ENCODE measurements at places on chromosomes 5 and 9.

GRCh38 chr5:23389291-23390101 lies 117.9 kb upstream of the PRDM9 start:
- no peak for DNase-seq

- DNase-seq, result peak; percentile 60
These were observed 30.3 kb downstream of the FGF1 start for GRCh38 chr5:142655339-142656267.

DNA sequence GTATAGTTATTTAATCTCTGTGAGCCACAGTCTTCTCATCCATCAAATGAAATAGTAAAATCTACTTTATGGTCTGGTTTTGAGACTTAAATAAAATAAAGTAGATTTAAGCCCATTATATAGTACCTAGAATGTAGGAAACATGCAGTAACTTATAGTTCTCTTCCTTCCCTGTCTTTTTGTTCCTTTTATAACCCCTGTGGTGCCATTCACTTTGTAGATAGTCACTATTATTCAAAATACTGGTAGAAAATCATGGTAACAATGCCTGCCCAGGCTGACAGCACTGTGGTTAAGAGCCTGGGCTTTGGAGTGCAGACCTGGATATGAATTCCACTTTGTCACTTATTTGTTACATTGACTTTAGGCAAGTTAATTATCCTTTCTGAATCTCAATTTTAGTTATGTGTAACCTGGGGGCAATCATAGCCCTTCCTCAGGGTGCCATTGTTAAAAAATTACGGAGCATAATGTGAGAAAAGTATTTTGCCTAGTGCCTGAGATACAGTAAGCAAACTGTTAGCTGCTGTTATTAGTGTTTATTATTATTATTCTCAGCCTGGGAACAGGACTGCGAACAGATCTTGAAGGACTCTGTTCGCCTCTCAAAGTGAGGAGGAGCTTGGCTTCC lies 100.4 kb downstream of the RALGPS1 start:
- no peak for DNase-seq

DNA sequence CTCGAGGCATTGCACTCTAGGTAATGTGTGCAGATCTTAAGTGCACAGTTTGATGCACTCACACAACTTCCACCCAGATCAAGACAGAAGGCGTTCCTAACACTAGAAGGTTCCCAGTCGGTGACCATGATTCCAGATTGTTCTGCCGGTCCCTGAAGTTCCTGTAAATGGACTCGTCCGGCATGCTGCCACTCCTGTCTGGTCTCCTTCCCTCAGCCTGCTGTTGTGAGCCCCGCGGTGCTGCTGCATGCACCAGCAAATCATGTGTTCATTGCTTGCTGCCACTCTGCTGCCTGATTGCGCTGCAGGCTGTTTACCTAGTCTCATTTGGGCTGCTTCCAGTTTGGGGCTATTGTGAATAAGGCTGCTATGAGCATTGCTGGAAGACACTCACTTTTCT lies 11.5 kb downstream of the STKLD1 start:
- DNase-seq, result no peak

GRCh38 chr5:121251954-121252353 lies 599.7 kb upstream of the FTMT start:
- no peak for DNase-seq

- DNase-seq, result no peak
These were observed 14.1 kb downstream of the ROR2 start for GRCh38 chr9:91935805-91936514.

DNA sequence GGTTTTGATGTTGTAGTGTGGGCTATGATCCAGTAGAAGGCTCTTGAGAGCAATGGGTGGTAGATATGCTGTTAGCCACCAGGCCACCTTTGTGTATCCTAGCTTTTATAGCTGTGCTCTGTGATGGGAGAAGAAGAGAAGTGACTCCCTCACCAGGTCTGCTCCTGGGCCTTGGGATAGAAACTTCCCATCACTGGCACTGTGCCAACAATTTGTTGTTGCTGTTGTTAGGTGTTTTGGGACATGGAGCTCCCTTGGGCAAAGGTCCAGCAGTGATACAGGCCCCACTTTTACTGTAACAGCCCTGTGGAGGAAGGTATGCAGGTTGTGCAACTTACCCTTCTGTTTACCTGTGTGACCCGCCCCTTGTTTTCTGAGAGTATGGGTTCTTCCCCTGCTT lies 570.9 kb upstream of the GRIN3A start:
- no peak for DNase-seq

DNA sequence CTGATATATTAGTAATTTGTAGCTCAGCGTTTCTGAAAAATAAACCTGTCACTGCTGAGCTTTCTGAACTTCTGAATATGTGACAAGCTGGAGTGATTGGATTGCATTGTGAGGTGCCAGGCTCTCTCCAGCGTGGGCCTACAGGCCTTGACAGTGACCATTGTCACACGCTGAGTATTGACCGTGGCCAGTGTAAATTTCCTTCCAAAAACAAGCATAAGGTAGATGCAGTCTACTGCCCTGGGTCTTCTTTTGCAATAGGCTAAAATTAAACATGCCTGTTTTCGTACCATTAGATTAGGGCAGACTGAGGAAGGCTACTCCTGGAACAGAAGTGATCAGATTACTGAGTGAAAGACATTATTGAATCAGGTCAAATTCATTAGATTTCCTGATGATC lies 60.2 kb downstream of the SPEF2 start:
- no peak for DNase-seq

DNA sequence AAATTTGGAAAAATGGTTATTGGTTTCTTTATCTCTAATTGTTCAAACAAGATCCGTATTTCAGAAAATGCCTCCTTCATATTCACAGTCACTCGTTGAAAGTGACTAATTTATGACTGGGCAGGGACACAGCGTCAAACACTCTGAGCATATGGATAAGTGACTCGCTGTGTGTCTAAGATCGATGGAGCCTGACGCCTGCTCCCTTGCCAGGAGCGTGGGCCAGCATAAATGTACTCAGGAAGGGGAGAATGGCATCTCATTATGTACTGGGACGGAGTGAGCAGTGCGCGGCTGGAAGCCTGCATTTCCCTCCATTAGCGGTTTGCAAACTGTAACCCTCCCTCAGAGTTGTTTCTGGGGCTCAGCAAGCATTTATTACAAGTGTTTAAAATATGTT lies 79.8 kb upstream of the CAST start:
- no peak for DNase-seq

GRCh38 chr5:116814626-116815385 lies 240.2 kb upstream of the SEMA6A start:
- DNase-seq, result no peak

DNA sequence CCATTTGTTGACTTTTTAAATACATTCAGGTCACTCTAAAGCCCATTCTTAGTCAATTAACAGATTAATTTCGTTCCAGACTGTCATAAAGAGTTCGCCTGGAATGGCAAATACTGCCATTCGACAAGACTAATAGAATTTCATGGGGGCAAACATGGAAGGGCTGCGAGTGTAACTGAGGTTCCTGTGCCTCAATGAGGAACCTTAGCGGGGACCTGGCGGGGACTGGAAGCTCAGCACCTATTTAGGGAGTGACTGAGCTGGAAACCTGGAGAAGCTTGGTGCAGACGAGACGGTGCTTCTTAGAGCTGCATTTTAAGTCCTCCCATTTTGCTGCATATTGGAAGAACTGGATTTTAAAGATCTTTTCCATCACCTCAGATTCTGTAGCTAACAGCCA lies 3.4 kb downstream of the VCAN start:
- no peak for DNase-seq

DNA sequence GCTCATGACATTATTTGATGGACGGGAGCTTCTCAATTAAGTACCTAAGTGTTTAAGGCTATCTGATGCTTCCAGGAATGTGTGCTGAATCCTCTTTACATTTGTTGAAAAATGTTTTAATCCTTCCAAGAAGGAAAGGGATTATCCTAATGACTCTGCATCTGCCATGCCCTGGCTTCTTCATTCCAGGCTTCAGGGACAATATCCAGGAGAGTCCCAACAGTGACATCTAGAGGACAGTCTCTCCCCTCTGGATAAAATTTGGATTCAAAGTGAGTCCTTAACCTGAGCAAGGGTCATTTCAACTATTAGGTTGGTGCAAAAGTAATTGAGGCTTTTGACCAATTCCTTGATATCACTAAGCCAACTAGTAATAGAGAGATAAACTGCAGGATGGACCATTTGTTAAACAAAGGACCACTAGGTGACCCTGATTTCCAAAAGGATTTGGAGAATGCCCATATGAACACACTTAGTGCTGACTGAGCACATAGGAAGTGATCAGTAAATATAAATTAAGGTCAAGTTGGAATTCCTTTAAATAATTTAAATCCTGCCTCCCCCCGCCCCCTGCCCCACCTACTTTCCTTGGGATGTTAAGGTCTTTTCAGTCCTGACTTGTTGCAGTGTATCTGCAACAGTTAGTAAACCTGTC lies 19.1 kb downstream of the TNFSF8 start:
- no peak for DNase-seq

GRCh38 chr9:81718244-81718643 lies 28.9 kb upstream of the TLE1 start:
- no peak for DNase-seq

- DNase-seq, result no peak
These were observed 253.3 kb downstream of the EDIL3 start for GRCh38 chr5:84131372-84131771.

- no peak for DNase-seq
These were observed 142.4 kb downstream of the C9orf152 start for GRCh38 chr9:110065532-110065931.

DNA sequence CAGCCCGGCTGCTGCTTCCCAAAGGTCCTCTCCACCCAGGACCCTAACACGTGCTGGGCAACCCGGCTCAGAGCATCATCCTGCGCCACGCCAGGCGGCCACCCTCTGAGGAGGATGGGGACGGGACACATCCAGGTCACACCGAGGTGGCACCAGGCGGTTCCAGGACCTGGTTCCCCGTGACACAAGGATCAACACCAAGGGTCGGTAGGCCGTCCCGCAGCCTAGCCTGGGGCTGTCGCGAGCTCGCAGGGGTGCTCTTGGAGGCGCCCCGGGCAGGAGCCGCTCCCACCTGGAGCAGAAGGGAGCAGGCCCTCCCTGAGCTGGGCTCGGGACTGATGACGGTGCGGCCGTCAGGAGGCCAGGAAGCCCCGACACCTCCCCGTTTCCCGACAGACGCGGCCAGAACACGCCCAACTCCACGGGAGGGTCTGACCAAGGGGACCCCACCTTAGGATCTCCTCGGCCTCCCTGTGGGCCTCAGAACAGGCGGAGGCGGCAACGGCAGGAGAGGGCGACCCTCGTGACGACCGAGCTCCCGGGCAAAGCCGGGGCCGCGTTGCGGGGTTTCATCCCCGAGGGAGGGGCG lies 6.3 kb downstream of the EXD3 start:
- no peak for DNase-seq

GRCh38 chr5:78533356-78533755 lies 115.2 kb downstream of the LHFPL2 start:
- no peak for DNase-seq

DNA sequence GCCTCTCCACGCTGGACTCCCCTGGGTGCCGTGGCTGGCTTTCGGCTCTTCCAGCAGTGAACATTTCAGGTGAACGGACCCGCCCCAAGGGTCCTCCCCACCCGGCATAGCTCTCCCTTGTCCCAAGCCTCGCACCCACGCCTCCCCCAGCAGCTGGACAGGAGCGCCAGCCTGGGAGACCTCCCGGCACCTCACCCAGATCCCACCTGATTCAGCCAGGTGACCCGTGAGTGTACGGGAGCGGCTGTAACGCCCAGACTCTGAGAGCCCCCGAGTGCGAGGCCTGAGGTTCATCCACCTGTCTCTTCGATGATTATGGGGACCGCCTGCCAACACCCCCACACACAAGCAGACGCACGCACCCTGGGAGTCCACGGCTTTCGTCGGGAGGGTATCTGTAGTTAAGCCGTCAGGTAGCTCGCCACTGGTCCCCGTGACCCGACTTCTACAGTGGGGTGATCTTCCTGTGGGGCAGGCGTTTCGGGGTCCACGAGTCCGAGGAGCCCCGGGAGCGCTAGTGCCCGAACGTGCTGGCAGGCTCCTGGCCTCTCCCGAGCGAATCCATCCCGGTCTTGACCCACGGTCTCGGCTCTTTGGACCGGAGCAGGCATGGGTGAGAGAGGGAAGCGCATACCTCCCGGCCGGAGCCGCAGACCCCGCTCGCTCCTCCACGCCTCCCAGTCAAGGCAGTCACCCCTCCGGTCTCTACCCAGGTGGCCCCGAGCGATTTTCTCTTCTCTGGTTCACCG lies 14.9 kb downstream of the TRIM7 start:
- DNase-seq, result peak; percentile 42

DNA sequence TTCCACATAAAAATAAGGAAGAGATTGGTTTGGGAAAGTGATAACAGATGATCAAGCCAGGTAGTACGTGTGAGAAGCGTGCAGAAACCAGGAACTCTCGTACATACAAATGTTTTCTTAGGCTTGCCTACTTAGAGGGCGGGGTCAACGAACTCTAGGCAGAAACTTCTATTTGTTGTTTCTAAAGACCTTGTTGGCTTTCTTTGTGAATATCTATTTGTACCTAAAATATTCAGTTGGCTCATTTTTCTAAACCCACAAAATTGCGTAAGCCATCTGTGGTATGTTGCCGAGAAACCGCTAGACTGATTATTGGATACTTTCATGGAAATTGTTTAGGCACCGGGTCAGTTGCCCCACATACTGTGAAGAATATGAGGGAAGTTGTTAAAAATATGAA lies 458.5 kb downstream of the MAT2B start:
- DNase-seq, result no peak

- no peak for DNase-seq
These were observed 24.2 kb downstream of the P4HA2 start for GRCh38 chr5:132203464-132203818.

DNA sequence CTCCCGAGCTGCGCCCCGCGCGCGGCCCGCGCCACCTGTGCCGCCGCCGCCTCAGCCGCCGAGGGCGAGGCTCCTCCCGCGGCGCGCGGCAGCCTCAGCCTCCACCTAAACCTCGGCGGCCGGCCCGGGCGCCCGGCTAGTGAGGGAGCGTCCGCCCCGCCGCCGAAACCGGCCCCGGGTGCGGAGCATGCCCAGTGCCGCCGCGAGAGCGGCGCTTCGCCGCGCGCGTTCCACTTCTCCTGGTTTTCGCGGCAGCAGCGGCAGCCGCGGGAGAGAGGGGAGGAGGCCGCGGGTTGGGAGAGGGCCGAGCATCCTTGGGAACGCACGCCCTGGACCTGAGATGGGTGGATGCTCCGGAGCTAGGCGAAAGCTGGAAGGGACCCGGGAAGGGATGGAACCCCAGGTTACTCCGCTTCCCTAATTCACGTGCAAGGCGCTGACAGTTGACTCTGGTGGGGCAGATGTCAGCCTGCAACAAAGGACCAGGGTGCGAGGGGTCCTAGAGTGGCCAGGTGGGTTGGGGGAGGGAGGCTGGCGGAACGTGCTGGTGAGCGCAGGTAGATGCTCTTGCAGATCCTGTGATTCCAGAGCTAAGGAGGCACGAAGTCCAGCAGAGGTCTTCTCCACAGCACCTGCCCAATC lies at the start of gene CTNND2:
Gene CTNND2 (minus strand): TSS at position 182 of the 642 bp plus-strand sequence. CDS start 593 bp downstream, outside the sequence.
- DNase-seq, result no peak

Data from CD4-positive, alpha-beta T cell treated with Interleukin-12 subunit alpha and Interleukin-12 subunit beta, for 1 hour (primary cell).